ENCODE measurements at places on chromosomes 7 and 10. TPM values are rescaled to one million over a fixed set of nuclear protein-coding genes. Genes with fewer than 3 reads are reported as not detected.

AEBP1 gene
- 35.0 TPM for total RNA-seq

GRCh38 chr7:128903621-128904361, 6.7 kb downstream of the KCP start:
- DNase-seq = no peak

DNA sequence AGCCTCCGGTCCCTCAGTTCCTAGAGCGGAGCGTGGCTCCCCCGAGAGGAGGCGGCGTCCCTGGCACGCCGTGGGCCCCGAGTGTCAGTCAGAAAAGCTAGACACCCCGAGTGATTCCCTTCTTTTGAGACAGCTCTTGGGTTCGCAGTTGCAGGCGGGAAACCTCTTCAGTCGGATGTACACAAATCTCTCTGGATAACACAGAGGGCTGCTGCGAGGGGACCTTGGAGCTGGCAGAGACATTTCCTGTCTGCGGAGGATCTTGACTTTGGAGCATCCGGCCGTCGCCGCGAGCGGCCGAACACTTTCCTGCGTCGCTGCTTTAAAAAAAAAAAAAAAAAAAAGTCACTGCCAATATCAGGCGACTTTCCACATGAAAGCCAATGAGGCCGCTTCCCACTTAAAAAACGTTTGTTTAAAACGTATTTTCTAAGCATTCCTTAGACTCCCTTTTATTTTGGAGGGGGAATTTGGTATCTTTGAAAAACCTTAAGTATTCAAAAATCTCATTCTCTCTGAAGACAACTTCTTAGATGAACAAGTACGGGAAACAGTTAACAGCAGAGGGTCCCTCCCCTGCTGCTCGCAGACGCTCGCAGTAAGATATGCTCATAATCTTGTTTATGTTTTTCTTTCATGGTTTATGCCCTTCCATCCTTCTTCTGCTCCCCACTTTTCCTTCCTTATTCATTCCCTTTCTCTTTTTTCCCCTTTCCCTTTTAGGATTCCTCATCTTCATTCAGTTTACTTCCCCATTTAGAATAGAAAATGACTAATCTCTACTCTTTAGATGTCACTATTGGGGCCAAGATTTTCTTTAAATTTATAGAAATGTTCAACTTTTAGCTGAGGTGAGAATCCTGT, 10.0 kb downstream of the HHEX start:
- DNase-seq = no peak

WBP1L gene
- total RNA-seq = 24.4 TPM

DNA sequence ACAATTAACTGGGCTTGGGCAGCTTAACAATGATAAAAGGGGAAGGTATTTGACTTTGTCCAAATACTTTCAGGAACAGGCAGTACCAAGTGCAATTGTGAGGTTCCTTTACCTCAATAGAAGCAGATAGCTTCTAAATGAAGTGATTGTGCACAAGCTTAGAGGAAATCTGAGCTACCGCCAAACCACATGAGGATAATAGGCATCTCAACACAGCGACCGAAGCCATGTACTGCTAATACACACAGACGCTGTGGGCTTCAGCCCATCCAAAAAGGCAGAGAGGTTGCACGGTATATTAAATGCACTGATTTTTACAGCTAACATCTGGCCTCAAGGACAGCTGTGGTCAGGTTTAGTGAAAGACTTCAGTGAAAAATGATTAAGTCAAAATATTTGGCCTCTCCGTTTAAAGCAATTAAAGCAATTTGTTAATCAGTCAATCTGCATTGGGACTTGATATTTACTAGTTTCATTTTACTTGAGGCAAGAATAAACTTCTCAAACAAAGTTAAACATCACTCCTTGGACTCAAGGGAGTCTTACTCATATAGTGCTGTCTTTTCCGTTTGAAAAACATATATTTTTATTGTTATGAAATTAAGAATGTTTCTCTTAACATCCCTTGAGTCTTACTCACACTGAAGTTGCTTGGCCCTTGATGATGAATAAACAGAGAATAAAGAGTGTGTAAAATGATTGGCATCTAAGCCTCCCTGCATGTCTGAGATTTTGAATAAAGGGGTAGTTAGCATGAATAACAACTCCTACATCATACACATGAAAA, 306.3 kb downstream of the C7orf25 start:
- DNase-seq = no peak

- DNase-seq = no peak
Observed at GRCh38 chr10:95451568-95452524, 109.3 kb downstream of the SORBS1 start.

- no peak for DNase-seq
Observed at GRCh38 chr10:66927971-66928770, 2.3 kb downstream of the LRRTM3 start.

CCDC7 gene
- total RNA-seq = 12.3 TPM

DNA sequence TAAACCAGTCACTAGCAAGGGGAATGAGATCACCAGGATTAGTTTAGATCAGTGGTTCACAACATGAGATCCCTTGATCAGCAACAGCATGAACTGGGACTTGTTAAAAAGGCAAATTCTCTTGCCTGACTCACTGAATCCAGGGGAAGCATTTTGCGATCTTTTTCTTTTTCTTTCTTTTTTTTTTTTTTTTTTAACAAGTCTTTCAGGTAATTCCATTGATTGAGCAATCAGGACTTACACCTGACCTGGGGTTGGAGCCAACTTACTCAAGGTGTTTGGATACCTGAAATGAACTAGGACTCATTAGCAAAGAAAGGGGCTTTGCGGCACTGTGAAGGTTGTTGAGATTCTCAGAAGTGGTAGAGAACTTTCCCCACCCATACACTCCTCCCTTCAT, 47.1 kb upstream of the PRR15 start:
- no peak for DNase-seq

- DNase-seq = no peak
Observed at GRCh38 chr10:96074776-96075175, 31.4 kb downstream of the CCNJ start.

TMEM178B gene
- not detected for total RNA-seq

CPEB3 gene
- 3.2 TPM for total RNA-seq

DNA sequence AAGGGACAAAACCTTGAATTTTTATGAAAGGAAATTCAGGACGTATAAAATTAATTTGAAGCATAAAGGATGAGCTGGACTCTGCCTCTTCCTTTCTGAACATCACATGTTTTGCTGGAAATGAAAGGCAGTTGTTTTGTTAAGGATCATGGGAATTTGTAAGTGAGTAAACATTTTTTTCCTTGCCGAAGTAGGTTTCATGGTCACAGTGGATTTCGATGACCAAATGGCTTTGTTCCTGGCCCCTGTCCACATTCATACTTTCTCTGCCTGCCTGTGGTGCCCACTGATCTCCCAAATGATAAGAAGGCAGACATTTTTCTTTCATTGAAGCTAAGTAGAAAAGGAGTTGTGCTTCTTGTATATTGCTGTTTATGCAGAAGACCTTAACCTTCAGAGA, 104.2 kb downstream of the ARID5B start:
- DNase-seq = no peak

DNA sequence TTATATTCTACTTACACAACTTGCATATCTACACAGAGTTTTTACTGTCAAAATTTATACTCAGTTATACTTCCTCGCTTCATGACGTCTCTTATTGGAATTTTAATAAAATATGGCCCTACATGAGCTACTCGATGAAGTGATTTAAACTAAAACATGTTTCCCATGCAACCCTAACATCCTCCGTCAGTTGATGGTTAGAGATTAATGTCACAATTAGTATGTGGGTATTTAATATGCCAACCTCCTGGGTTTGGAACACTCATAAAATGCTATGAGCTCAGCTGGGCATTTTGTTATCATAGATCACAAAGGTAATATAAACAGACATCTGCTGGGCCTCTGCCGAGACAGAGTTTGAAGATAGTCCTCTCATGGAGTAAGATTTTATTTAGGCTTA, 66.5 kb downstream of the GNAT3 start:
- DNase-seq = no peak

PLCE1 gene
- not detected for total RNA-seq

DNA sequence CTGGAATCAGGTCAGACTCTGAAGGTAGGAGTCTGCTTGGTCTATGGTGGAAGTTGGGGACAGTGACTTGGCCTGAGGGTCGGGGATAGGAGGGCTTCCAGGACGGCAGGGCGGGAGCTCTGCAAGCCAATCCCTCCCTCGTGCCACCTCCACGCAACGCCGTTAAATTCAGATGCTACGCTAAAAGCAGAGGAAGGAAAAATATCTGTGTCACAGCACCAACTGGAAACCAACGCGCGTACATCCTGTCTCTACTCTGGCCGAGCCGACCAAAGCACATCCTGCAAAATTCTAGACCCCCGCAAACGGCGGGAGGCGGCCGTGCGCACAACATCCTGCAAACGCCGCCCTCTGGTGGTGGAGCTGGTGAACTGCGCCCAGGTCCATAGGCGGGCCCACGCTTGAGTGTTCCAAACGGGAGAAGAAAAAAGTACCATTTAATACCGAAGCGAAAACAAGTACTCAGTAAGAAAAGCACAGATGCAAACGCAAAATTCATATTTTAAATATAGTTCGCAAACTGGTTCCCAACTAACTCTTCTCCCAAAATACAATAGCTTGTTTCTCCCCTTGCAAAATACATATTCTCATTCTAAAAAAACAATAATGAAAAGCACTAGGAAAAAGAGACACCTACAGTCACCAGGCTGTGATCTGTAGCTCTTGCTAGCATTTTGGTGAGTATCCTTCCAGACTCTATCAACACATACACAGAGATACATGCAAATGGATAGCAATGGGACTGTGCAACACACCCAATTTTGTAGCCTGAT, 45.7 kb upstream of the HSPA12A start:
- DNase-seq = peak; percentile 79

FZD8 gene
- 3.9 TPM for total RNA-seq

- DNase-seq = no peak
Observed at GRCh38 chr7:105250239-105250638, 138.5 kb downstream of the SRPK2 start.

BAMBI gene
- total RNA-seq = 0.89 TPM

DNA sequence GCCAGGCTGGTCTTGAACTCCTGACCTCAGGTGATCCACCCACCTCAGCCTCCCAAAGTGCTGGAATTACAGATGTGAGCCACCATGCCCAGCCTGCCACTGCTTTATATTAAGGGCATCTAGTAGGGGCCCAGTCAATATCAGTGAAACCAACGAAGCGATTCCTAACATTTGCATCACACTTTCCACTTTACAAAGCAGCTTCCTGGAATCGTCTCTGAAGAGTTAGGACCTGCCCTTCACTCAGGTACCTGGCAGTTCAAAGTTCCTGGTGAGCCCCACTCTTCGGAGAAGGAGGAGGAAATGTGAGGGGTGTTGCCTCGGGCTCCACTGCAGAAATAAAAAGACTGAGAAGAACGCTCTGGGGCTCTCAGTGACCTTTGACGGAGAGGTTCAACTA, 31.1 kb upstream of the EZH2 start:
- DNase-seq = peak; percentile 38

POLR2J2 gene
- 16.2 TPM for total RNA-seq

STEAP1 gene
- total RNA-seq = not detected

DNA sequence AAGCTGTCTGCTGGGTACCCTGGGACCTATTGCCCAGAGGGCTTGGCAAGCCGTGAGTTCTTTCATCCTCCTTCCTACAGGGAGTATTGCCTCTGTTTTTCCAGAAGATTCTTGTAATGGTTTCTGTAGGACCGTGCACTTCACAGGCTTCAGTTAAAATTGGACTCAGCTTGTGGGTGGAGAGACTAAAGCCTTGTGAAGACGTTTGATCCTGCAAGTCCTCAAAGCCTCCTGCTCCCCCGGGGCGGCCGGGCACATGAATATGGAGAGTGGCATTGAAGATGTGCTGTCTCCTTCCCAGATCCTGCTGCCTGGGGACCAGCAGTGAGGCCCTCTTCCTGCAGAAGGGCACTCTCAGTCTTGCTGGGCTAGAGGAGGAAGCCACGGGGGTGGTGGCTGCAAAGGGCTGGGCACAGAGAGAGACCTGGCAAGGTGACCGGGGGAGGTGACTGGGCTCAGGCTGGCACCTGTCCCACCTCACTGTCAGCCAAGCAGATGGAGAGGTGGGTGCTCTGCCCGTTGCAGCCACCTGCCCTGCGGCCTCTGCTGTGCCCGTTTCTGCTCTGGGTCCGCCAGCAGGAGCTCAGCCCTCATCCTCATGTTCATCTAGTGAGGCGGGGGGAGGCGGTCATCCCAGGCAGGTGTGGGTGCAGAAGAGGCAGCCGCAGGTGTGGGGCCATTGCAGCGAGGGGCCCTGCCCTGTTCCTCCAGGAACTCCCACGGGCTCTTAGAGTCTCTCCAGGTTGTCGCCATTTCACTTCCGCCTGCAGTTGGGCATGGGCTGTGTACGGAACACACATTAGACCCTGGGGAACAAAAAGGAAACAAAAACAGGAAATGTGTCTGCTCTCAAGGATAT, 55.7 kb downstream of the TMEM209 start:
- peak; percentile 31 for DNase-seq

DNA sequence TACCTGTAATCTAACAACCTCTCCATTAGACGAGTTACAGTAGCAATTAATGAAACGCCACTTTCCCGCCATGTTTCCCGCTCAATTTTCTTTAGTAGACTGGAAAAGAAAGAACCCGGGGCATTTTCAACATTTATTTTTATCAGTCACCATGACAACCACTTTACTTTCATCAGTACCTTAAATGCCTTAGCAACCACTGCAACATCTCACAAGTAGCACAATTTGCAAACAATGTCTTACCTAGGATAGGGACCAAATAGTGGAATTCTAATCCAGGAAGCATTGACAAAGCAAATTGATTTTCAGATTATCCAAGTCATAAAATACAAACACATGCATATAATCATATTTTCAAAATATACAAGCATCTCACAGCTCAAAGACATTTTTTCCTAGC, 221.6 kb upstream of the IMMP2L start:
- DNase-seq = no peak

- DNase-seq = no peak
Observed at GRCh38 chr10:19579761-19580545, 236.3 kb upstream of the PLXDC2 start.

DNA sequence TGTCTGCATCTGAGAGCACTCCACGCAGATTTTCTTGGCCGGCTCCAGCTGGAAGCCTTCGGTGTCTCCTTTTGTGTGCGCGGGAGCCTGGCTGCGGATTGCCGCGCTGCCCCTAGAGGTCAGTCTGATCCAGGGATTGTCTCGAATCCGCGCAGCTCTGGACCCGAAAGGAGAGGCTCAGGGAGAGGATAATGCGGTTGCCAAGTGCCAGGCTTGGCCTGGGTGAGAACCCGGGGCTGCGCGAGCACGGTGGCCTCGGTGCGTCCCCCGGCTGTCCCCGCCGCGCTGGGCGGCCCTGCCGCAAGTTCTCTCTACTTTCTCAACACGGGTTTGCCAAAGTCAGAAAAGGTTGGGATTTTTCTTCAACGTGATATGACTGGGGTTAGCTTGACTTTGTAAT, 140.9 kb downstream of the ADCYAP1R1 start:
- no peak for DNase-seq

RBM20 gene
- total RNA-seq = 1.0 TPM

PPP1R17 gene
- not detected for total RNA-seq

SPDYE6 gene
- not detected for total RNA-seq

TRIP6 gene
- total RNA-seq = 3.1 TPM

CWF19L1 gene
- total RNA-seq = 51.0 TPM

GRCh38 chr10:12835709-12836108, 165.8 kb downstream of the CCDC3 start:
- no peak for DNase-seq
